Small intestine (tissue), 16 donors: ENCODE measurements at places on chromosomes 6 and 20.

GRCh38 chr20:50325651-50326050, 135.0 kb downstream of the CEBPB start:
- no peak for DNase-seq

DNA sequence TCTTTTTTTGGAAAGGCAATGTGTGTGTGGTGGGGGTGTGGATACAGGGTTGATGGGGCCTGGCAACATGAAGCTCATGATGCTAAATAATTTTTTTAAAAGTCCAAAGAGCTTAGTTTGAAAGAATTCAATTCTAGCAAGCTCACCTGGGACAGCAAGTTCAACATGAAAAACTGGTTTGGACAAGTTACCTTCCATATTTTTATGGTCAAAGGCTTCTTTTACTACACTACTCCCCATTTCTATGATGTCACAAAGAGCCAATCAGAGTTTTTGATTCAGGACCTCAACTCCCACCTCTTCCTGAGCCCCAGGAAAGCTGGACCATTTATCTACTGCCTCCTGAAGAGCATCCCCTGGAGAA, 66.1 kb upstream of the CTNNBL1 start:
- no peak for DNase-seq

DNA sequence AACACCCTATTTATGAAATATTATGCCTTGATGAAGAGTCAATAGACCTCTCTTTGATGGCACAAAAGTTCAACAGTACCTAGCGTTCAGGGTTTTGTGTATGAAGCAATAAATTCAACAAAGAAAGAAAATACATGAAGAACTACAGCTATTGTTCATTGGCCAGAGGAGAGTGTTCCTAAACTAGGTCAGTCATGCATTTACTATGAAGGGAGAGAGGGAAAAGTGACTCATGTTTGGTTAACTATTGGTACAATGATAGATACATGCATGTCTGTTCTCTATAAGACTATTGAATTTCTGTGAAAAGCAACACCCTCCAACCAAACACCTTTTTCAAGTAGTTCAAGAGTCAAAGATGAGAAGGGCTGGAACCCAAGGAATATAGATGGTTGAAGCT, 50.7 kb downstream of the CLIC5 start:
- DNase-seq: no peak

GRCh38 chr20:44616604-44616964, 34.2 kb downstream of the PKIG start:
- no peak for DNase-seq

GRCh38 chr6:36851149-36851614, 11.9 kb upstream of the CPNE5 start:
- DNase-seq: peak; percentile 77

GRCh38 chr6:158324136-158324535, 11.9 kb downstream of the TULP4 start:
- no peak for DNase-seq

- DNase-seq: no peak
These were observed 872.9 kb upstream of the SLC35B3 start for GRCh38 chr6:9308284-9308683.
